ENCODE measurements at places on chromosomes 16 and 17.

GRCh38 chr16:66272461-66272860 is 94.0 kb upstream of the CDH5 start:
- no peak for DNase-seq

- DNase-seq, result no peak
Observed at GRCh38 chr16:53912155-53912554, 208.2 kb downstream of the FTO start.

GRCh38 chr16:24013864-24014645 is 178.3 kb downstream of the PRKCB start:
- DNase-seq, result no peak

DNA sequence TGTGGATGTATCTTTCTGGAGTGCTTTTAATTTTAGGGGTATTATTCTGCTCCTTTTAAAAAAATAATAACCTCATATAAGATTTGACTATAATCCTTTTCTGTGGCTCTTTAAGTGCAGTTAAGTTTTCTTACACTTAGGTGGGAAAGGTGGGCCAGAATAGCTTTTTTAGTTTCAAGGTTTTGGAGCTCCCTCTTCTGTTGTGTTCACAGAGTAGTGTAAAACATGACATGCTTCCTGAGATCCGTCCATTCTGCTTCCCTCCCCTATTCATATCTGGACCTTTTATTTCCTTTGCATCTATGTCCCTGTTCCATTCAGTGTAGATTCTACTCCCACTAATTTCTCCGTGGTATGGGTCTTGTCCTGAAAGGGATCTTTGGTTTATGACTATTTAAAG is 12.8 kb downstream of the LRRC36 start:
- DNase-seq, result no peak

- DNase-seq, result no peak
Observed at GRCh38 chr16:13519871-13520270, 400.1 kb upstream of the ERCC4 start.

DNA sequence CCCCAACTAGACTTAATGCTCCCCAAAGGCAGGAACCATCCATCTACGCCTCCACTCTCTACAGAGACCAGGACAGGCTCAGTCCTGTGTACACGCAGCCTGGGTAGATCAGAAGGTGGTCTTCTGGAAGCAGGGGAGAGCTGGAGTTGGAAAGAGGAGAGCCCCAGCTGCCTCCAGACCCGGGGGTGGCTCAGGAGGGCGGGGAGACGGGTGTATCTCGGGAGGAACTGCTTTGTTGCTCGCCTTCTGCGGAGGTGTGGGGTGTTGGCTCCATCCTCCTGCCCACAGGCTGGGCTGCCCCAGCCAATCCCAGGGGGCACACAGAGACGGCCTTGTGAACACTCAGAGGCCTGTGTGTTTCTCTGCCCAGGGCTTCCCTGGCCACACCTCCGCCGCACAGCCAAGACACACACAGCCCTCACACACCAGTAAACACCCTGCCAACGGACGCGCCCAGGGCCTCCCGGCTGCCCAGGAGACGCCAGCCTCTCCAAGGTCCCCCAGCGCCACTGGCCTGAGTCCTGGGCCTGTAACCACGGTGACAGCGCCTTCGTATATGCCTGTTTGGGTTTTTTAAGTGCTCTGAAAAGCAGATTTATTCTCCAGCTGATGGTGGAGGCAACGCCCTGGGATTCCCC is 143.4 kb upstream of the CDC42EP4 start:
- no peak for DNase-seq

- DNase-seq, result no peak
Observed at GRCh38 chr16:70381604-70382342, 35.1 kb downstream of the DDX19A start.

GRCh38 chr17:81551458-81552243 is 502 bp downstream of the FAAP100 start:
- DNase-seq, result peak; percentile 65

DNA sequence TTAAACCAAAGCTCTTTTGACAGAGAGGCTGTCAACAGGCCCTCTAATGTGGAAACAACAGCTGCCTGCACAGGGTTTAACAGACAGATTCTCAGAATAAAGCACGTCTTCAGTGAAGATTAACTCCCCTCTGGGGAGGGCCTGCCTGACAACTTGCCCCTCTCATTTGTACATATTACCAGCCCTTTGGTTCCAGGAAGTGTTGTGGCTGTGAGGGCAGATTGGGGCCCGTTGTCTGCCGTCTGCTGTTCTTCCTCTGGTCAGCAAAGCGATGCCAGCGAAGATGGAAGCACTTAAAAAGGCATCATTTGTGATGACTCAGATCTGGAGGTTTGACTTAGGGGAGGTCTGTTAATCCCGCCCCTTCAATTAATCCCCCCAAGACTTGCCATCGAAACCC is 177.0 kb upstream of the IRX6 start:
- DNase-seq, result no peak

All from pancreas (tissue), 10 donors.